ENCODE measurements at places on chromosomes 6 and 20.

GRCh38 chr6:132072831-132073230 lies 121.7 kb upstream of the CCN2 start:
- DNase-seq: no peak

GRCh38 chr20:1499528-1500420 lies 8.6 kb upstream of the SIRPB2 start:
- no peak for DNase-seq

DNA sequence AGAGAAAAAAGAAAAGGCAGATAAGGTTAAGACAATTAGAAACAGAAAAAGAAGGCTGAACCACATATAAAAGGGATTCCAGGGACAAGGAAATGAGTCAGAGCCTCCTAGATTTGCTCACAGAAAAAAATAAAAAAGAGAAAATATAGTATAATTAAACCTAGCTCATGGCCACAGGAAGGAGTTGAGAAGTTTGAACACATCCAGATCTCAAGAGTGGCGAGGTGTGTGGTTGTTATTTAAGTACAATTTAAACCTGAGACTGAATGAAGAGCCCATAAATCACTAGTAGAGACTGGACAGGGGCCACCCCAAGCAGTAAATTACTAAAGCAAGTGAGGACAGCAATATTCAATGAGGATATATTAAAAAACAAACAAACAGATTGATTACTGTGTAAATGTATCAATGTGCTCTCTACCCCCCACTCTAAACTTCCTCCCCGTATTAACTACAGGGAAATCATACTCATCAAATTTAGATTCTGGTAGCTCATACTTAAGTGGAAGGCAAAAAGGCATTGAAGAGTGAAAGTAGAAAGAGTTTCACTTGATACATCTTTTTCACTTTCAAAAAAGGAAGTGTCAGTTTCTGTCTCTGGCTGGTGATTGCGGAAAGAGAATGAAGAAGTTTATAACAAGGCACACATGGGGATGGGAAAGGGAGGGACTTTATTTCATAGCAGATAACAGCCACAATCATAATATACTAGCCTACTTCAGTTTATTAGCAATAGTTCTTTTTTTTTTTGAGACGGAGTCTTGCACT lies 49.3 kb upstream of the SCAF8 start:
- no peak for DNase-seq

DNA sequence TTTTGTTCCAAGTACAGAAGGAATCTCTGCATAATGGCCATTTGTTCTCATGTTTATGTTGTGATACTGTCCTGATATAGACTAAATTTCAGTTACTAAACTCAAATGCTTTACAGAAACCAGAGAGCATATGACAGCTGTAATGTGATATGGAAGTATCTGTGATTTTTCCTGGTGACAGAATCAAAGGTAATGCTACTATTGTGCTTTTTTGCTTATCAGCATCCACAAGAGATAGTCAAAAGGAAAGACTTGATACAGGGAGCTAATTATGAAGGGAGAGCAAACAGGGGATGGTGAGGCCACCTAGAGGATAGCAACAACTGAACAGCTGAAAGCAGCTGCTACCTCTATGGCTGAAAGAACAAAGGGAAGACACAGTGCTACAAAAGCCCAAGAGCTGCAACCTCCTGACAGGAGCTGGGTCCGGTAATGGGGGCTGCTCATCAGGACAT lies 181.4 kb downstream of the PHF3 start:
- no peak for DNase-seq

DNA sequence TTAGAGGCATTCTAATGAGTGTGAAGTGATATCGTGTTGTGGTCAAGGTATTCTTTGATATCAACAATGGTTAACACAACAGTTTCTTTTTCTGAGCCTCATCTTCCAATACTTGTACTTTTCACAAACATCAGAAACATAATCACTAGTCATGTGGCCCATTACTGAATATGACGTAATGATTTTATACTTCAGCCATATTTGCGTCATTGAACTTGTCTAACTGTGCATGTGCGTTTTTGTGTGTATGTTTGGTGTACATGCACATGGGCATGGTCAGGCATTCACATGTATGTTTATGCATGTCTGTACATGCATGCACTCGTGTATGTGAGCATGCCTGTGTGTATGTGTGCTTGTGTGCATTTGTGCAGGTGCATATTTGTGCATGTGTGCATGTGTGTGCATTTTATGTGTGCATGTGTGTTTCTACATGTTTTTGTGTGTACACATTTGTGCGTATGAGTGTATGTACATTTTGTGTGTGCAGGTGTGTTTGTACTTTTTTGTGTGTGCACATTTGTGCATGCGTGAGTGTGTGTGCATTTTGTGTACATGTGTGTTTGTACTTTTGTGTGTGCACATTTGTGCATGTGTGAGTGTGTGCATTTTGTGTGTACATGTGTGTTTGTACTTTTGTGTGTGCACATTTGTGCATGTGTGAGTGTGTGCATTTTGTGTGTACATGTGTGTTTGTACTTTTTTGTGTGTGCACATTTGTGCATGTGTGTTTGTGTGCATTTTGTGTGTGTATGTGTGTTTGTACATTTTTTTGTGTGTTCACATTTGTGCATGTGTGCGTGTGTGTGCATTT lies 29.4 kb downstream of the PRR18 start:
- DNase-seq: no peak

GRCh38 chr20:50050660-50051308 lies 62.2 kb downstream of the UBE2V1 start:
- no peak for DNase-seq

GRCh38 chr6:167305796-167306195 lies 14.7 kb downstream of the UNC93A start:
- DNase-seq: no peak

DNA sequence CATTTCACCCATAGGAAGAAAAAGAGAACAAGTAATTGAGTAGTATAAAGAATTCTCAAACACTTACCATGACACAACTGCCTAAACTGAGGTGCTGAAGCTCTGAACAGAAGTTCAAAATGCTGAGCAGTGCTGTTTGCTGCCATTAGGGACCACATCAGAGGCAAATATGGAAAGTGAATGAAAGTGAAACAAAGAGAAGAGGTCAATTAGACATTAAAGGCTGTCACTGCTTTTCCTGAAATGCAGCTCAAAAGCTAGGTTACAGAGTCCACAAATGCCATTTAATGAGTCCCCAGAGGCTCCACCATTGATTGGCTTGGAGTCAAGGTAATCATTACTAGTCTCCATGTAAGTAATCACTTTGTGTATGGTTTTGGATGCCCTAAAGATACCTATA lies 46.1 kb downstream of the POU3F2 start:
- DNase-seq: no peak

DNA sequence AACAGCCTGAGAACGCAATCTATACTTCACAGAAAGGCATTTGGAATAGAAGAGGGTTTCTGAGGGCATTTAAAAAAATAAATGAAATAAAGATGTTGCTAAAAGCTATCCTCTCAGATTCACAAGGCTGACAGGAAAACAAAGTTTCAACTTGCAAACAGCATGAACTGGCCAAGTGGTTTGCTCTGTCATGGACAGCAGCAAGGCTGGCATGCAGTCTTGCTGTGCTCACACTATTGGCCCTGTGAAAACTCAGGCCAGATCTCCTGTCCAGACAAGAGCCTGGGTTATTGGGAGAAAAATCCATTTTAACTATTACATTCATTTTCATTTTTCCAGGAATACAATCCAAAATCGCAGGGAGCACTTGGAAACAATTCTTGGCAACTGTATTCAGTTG lies 506.2 kb upstream of the SLC35B3 start:
- no peak for DNase-seq

- no peak for DNase-seq
Observed at GRCh38 chr20:35950093-35950492, 4.2 kb downstream of the SCAND1 start.

DNA sequence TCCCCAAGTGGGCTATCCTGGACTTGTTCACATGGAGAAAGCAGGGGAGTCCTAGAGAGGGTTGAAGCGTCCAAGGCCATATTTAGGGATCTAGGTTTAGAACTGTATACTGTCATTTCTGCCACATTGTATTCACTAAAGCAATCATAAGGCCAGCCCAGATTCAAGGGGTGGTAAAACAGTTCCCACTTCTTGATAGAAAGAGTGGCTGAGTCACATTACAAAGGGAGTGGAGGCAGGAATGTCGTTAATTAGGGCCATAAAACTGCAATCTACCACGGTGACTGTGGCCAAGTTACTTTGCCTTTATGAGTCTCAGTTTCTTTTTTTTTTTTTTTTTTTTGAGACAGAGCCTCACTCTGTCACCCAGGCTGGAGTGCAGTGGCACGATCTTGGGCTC lies 7.4 kb upstream of the UBR2 start:
- no peak for DNase-seq

DNA sequence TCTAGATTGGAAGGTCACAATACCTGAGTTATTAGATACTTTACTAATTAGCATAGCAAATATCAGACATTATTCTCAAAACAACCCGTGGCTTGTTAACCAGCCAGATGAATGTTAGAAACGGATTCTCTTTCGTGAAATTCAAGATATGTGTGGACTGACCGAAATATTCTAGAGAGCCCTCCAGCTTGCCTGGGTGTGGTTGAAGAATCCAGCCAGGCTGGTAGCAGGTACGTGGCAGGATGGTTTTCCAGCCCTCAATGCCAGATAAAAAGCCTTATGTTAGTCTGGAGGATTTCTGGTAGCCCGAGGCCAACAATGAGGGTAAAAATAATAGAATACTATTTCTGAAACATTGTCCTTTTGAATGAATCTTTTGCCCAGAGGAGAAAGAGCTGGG lies 19.3 kb downstream of the ECT2L start:
- DNase-seq: no peak

DNA sequence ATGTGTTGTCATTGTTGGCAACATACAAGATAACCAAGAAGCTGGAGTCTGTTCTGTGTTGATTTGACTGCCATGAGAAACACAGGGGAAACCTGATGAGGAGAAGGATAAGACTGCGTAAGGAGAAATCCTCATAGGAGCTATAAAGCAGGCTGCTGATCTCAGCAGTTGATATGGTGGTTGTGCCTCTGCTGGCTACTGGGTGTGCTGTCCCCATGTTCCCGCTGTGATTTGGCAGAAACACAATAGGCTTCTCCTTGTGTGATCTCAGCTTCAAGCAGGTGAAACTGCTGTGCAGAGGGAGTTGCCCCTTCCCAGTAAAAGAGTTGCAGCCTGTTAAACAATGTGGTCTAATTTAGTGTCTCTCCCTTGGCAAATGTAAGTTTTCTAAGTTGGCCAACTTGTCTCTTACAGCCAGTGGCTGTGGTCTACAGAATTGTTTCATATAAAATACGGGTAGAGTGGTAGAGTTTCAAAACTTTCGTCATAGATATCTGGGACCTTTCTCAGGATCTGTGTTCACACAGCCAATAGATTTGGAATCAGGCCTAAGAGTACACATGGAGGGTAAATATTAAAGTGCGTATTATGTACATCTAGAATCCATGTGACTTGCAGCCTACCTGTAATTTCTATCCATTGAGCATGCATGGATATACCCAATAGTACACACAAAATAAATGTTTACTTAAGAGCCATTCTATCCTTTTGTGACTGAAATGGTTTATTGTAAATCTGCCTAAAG lies 78.4 kb downstream of the RNF144B start:
- DNase-seq: no peak

- DNase-seq: no peak
Observed at GRCh38 chr6:18243302-18243893, 20.9 kb downstream of the DEK start.

GRCh38 chr20:2122936-2123335 lies 21.3 kb downstream of the STK35 start:
- no peak for DNase-seq

GRCh38 chr6:110337486-110337885 lies 20.7 kb downstream of the METTL24 start:
- DNase-seq: no peak

- no peak for DNase-seq
Observed at GRCh38 chr20:33028875-33029274, 2.6 kb upstream of the BPIFB6 start.

GRCh38 chr6:160349020-160349441 lies 853 bp downstream of the SLC22A3 start:
- DNase-seq: no peak

- no peak for DNase-seq
Observed at GRCh38 chr6:144314003-144314485, 28.9 kb downstream of the UTRN start.

- no peak for DNase-seq
Observed at GRCh38 chr6:56279331-56280080, 32.1 kb upstream of the COL21A1 start.
